ENCODE measurements at places on chromosomes 2 and 18. TPM values are rescaled to one million over a fixed set of nuclear protein-coding genes. Genes with fewer than 3 reads are reported as not detected.

DNA sequence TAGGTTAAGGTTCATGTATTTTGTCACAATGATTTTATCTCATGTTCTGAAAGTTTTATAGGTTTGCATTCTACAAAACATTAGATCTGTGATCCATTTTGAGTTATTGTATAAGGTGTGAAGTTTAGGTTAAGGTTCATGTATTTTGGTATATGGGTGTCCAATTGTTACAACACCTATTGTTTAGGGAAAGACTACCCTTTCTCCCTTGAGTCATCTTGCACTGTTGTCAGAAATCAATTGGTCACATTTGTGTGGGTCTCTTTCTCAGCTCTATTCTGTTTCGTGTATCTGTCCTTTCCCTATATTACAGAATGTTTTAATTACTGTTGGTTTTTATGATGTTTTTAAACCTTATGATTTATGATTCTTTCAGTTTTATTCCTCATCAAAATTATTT is 192.3 kb downstream of the MCFD2 start:
- DNase-seq, result no peak
- no peak overlapping the region for H3K4me3 ChIP-seq
- H3K4me1 ChIP-seq, result peaks cover 8% of the 10 kb centered on the region
- H3K36me3 ChIP-seq, result no peaks in the 10 kb centered on the region

- H3K27me3 ChIP-seq, result no peaks in the 10 kb centered on the region
- H3K36me3 ChIP-seq, result no peaks in the 10 kb centered on the region
- H3K27ac ChIP-seq, result no peak overlapping the region
- no peak overlapping the region for H3K4me3 ChIP-seq
Observed at GRCh38 chr18:59657012-59657411, 40.2 kb downstream of the CCBE1 start.

GRCh38 chr18:45110577-45111501 is 430.2 kb downstream of the SETBP1 start:
- no peak overlapping the region for H3K27ac ChIP-seq
- H3K4me3 ChIP-seq, result no peak overlapping the region
- no peaks in the 10 kb centered on the region for H3K36me3 ChIP-seq
- no peak for DNase-seq

- H3K4me1 ChIP-seq, result no peaks in the 10 kb centered on the region
- no peak overlapping the region for H3K27ac ChIP-seq
- H3K4me3 ChIP-seq, result no peak overlapping the region
- no peaks in the 10 kb centered on the region for H3K36me3 ChIP-seq
- DNase-seq, result no peak
- no peaks in the 10 kb centered on the region for H3K27me3 ChIP-seq
Observed at GRCh38 chr2:45884126-45884525, 232.7 kb downstream of the PRKCE start.

GRCh38 chr18:63284827-63285733 is 34.5 kb downstream of the BCL2 start:
- no peak overlapping the region for H3K4me3 ChIP-seq
- no peak overlapping the region for H3K27ac ChIP-seq
- no peaks in the 10 kb centered on the region for H3K36me3 ChIP-seq
- H3K27me3 ChIP-seq, result no peaks in the 10 kb centered on the region
- DNase-seq, result no peak

- no peaks in the 10 kb centered on the region for H3K27me3 ChIP-seq
- no peaks in the 10 kb centered on the region for H3K36me3 ChIP-seq
- no peaks in the 10 kb centered on the region for H3K4me1 ChIP-seq
- DNase-seq, result peak; percentile 57
- no peak overlapping the region for H3K27ac ChIP-seq
Observed at GRCh38 chr2:172710584-172711047, 25.0 kb upstream of the RAPGEF4 start.

DNA sequence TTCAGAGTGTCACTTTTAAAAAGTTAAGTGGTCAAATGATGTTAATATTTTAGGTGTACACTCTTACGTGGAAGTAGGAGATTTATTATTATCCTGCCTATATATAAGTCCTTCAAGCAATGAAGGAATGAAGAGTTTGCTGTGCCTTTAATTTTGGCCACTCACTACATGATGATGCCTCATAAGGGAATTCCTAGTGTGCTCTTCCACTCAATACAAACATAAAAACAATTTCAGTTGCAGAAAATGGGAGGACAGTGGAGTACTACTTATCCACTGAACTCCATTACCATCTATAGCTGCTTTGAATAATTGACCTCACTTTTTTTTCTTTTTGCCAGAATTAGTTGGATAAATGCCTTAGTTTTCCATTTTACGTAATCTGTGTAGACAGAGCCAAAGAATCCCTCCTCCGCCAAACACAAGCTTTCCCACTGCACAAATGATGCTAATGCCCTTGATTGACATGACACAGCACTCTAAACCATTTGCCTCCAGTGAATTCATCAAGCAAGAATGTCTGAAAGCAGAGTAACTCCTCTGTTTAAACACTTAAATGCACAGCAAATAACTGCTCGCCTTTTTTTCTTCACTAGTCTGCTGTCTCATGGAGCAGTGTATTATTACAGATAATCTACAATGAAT is 751.1 kb upstream of the FANCL start:
- DNase-seq, result no peak
- H3K27ac ChIP-seq, result no peak overlapping the region
- no peak overlapping the region for H3K4me3 ChIP-seq
- H3K4me1 ChIP-seq, result no peaks in the 10 kb centered on the region

- no peaks in the 10 kb centered on the region for H3K36me3 ChIP-seq
- no peak overlapping the region for H3K4me3 ChIP-seq
- no peak for DNase-seq
- no peaks in the 10 kb centered on the region for H3K27me3 ChIP-seq
- H3K4me1 ChIP-seq, result no peaks in the 10 kb centered on the region
Observed at GRCh38 chr2:191800874-191801273, 46.0 kb downstream of the CAVIN2 start.

GRCh38 chr2:168571061-168571460 is 115.0 kb downstream of the CERS6 start:
- H3K27ac ChIP-seq, result no peak overlapping the region
- DNase-seq, result no peak
- H3K36me3 ChIP-seq, result no peaks in the 10 kb centered on the region
- H3K4me1 ChIP-seq, result no peaks in the 10 kb centered on the region
- H3K27me3 ChIP-seq, result no peaks in the 10 kb centered on the region

- peak overlapping the region; percentile 95 for H3K27ac ChIP-seq
- DNase-seq, result peak; percentile 66
- H3K27me3 ChIP-seq, result no peaks in the 10 kb centered on the region
- H3K4me3 ChIP-seq, result peak overlapping the region; percentile 67
- H3K36me3 ChIP-seq, result no peaks in the 10 kb centered on the region
- H3K4me1 ChIP-seq, result no peaks in the 10 kb centered on the region
Observed at GRCh38 chr2:112055730-112056625, 909 bp downstream of the TMEM87B start.

DNA sequence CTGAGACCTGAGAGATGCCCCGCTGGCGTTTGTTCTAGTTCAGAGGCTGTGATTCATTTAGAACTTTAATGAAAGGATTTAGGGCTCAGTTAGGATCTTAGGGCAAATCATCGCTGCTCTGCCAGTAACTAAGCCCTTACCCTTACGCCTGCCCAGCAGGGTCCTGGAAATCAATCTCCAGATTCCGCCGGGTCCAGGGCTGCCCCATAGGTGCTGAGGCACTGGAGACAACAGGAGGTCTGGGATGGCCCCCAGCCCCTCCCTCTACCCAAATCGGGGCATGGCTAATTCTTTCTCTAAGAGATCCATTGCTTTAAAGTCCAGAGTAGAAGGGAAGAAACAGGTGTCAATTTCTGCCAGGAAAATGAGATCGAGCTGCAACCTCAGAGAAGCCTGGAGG is 83.1 kb downstream of the SDC1 start:
- H3K27me3 ChIP-seq, result no peaks in the 10 kb centered on the region
- peaks cover 5% of the 10 kb centered on the region for H3K4me1 ChIP-seq

GRCh38 chr2:9313443-9313842 is 106.8 kb downstream of the ASAP2 start:
- H3K36me3 ChIP-seq, result no peaks in the 10 kb centered on the region
- no peaks in the 10 kb centered on the region for H3K27me3 ChIP-seq
- no peak for DNase-seq
- H3K4me3 ChIP-seq, result no peak overlapping the region
- no peak overlapping the region for H3K27ac ChIP-seq

- H3K27ac ChIP-seq, result no peak overlapping the region
- H3K4me1 ChIP-seq, result no peaks in the 10 kb centered on the region
- DNase-seq, result no peak
- no peaks in the 10 kb centered on the region for H3K27me3 ChIP-seq
- H3K36me3 ChIP-seq, result no peaks in the 10 kb centered on the region
- no peak overlapping the region for H3K4me3 ChIP-seq
Observed at GRCh38 chr2:148042219-148042618, 21.3 kb downstream of the MBD5 start.

- H3K27me3 ChIP-seq, result no peaks in the 10 kb centered on the region
- no peak overlapping the region for H3K27ac ChIP-seq
- H3K4me3 ChIP-seq, result no peak overlapping the region
- no peaks in the 10 kb centered on the region for H3K4me1 ChIP-seq
Observed at GRCh38 chr18:78528411-78529258, 451.0 kb upstream of the SALL3 start.

DNA sequence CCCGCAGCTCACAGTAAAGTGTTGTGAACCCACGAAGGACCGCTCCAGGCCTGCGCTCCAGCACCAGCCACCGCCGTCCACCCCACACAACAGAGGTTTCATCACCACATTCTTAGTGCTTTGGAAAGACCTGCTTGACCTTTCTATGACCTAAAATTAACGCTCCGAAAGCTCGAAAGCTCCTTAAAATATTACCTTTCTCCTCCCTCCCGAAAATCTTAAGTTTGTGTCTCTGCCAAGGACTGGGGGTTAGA is 149.2 kb downstream of the TWIST2 start:
- no peaks in the 10 kb centered on the region for H3K36me3 ChIP-seq
- H3K27me3 ChIP-seq, result no peaks in the 10 kb centered on the region
- DNase-seq, result no peak

GRCh38 chr18:6636091-6636490 is 93.4 kb upstream of the ARHGAP28 start:
- H3K4me3 ChIP-seq, result no peak overlapping the region
- no peak for DNase-seq
- H3K36me3 ChIP-seq, result no peaks in the 10 kb centered on the region
- H3K27ac ChIP-seq, result no peak overlapping the region
- no peaks in the 10 kb centered on the region for H3K4me1 ChIP-seq
- no peaks in the 10 kb centered on the region for H3K27me3 ChIP-seq

- no peaks in the 10 kb centered on the region for H3K36me3 ChIP-seq
- no peaks in the 10 kb centered on the region for H3K27me3 ChIP-seq
- H3K4me3 ChIP-seq, result no peak overlapping the region
- H3K4me1 ChIP-seq, result peaks cover 4% of the 10 kb centered on the region
- DNase-seq, result no peak
Observed at GRCh38 chr2:8409461-8410260, 272.2 kb upstream of the ID2 start.

- DNase-seq, result no peak
- H3K27me3 ChIP-seq, result no peaks in the 10 kb centered on the region
- peak overlapping the region; percentile 41 for H3K27ac ChIP-seq
- no peaks in the 10 kb centered on the region for H3K36me3 ChIP-seq
- H3K4me1 ChIP-seq, result peaks cover 12% of the 10 kb centered on the region
Observed at GRCh38 chr2:156466739-156467405, 30.7 kb downstream of the GPD2 start.

DNA sequence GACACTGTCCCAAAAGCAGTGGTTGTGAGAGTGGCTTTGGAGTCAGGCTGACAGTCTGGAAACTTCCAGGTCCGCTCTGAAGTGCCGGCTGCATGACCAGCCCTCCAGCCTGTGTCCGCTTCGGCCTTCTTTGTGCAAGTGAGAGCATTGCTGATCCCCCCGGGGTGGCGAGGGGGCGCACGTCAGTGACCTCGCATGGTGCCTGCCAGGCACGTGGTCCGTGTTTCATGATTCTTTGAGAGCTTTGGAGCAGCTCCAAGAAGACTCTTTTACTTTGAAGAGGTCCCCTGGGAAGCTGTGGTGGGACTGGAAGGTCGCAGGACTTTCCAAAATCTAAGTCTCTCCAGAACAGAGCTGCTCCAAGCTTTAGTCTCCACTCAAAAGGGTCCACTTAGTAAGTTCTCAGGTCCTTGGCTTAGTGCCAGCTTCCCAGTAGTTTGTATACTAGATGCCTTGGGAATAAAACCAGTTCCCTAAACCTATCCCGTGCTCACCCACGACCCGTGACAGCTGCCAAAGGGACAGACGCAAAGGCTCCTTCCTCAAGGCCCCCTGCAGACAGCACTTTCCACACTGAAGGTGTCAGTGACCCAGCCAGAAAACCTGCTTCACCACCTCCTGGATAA is 68.8 kb downstream of the ADI1 start:
- no peak overlapping the region for H3K27ac ChIP-seq
- no peaks in the 10 kb centered on the region for H3K4me1 ChIP-seq
- no peak for DNase-seq

GRCh38 chr18:5214583-5215351 is 17.7 kb upstream of the AKAIN1 start:
- H3K36me3 ChIP-seq, result no peaks in the 10 kb centered on the region
- no peaks in the 10 kb centered on the region for H3K27me3 ChIP-seq
- DNase-seq, result no peak
- H3K4me3 ChIP-seq, result no peak overlapping the region

DNA sequence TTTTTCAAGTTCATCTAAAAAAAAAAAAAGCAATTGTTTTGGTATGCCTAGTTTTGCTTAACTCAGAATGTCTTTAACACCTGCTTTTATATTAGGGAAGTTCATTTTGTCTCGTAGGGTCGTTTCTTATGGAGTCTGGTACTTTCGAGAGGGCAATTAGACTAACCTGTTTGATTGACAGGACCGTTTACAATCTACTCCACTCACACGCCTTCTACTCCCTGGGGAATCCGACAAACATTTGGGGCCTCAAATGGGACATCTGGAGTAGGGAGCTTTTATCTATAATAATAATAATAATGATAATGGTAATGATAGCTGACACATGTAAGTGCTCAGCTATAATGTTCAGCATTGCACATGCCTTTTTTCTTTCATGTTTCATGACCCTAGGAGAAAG is 261.6 kb upstream of the RASGRP3 start:
- H3K27me3 ChIP-seq, result no peaks in the 10 kb centered on the region
- H3K4me1 ChIP-seq, result no peaks in the 10 kb centered on the region
- H3K27ac ChIP-seq, result no peak overlapping the region
- H3K36me3 ChIP-seq, result no peaks in the 10 kb centered on the region
- H3K4me3 ChIP-seq, result no peak overlapping the region

Gene ANKRD53
- 1.3 TPM for total RNA-seq

Gene METTL8
- total RNA-seq, result 14.9 TPM

Gene IL36B
- total RNA-seq, result not detected

Gene RBKS
- total RNA-seq, result 10.3 TPM

Gene DPP4
- 74.8 TPM for total RNA-seq

Gene TUBA4B
- 0.98 TPM for total RNA-seq

Gene TCF7L1
- 12.5 TPM for total RNA-seq

Gene MZT2B
- 160 TPM for total RNA-seq

Gene MARCHF4
- not detected for total RNA-seq

Gene RPRM
- total RNA-seq, result 0.16 TPM

All from kidney (tissue), 22 donors.